ENCODE measurements at places on chromosomes 7 and 10. TPM values are rescaled to one million over a fixed set of nuclear protein-coding genes. Genes with fewer than 3 reads are reported as not detected.

DNA sequence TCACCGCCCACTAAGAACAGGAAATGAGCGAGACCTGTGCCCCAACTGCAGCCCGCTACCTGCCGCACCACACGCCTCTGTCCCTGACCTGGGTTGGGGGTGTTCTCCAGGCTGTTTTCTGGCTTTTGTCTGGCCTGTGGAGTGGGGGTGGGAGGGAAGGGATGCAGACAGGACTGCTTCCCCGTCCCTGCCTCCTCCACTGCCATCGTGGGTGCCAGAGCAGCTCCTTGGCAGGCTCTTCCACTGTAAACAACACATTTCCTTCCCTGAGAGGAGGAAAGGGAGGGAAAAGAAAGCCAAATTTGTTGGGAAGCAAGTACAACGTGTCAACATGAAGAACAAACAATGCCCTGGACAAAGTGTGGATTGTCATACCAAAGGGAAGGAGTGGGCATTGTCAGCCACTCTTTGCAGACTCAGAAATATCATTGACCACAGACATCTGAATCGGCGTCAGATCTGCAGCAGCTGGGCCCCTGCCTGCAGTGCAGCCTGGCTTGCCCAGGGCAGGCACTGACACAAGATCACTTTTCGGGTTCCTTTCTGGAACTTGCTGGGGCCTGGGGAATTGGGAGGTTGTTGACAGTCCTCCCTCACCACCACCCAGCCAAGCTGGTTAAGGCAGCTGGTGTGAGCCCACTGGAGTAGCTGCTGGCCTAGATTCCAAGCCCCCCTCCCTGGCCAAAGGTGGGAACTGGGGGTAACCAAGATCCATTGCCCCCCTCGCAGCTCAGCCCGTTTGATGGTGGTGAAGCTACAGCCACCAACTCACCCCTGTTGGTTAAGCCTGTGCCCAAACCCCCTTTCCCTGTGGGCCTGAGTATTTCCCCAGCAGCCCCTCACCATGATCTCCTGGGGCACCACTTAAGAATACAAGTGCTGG is 22.6 kb upstream of the TRIM8 start:
- no peak overlapping the region for H3K27ac ChIP-seq
- no peak overlapping the region for H3K4me3 ChIP-seq
- H3K27me3 ChIP-seq: no peaks in the 10 kb centered on the region

DNA sequence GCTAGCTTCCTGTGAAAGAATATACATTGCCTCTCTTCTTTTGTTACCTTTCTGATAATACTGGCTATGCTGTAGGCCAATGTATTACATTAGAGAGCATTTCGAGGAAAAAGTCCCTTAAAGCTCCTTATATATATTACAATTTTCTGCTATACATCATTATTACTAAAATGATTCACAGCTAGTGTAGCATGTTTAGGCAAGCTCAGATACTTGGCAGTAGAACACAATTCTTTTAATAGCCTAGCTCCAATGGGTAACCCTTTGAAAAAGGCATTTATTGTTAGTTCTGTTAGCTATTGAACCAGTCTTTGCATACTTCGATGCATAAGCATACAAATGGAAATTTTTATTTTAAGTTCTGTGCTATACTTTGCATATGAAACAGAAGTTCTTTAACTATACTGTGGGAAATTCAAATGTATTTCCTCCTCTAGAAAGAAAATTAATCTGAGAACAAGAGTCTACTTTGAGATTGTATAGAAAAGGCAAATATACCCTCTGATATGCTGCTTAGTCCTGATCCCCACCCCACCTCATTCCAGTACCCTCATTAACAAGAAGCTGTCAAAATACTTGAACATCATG is 55.6 kb upstream of the SKAP2 start:
- H3K27me3 ChIP-seq: no peaks in the 10 kb centered on the region
- H3K4me3 ChIP-seq: no peak overlapping the region
- no peaks in the 10 kb centered on the region for H3K36me3 ChIP-seq
- no peak for DNase-seq
- no peak overlapping the region for H3K27ac ChIP-seq

Gene HPS1
- total RNA-seq: 152 TPM

Gene GPER1
- 1.3 TPM for total RNA-seq

Gene BZW2
- total RNA-seq: 54.0 TPM

- H3K4me3 ChIP-seq: no peak overlapping the region
- H3K27ac ChIP-seq: peak overlapping the region; percentile 34
- no peak for DNase-seq
These were observed 75.6 kb downstream of the CCDC6 start for GRCh38 chr10:59830601-59831259.

DNA sequence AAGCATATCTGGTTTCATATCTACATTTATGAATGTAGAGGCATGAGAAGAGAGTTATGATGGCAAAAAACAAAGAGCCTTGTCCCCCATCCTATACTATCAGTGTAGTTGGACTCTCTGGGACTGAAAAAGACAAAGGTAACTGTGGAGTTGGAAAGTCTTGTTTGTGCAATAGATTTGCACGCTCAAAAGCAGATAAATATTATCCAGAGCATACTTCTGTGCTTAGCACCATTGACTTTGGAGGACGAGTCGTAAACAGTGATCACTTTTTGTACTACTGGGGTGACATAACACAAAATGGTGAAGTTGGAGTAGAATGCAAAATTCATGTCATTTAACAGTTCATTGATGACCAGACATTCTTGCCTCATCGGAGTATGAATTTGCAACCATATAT is 85.2 kb upstream of the EGFR start:
- H3K27me3 ChIP-seq: no peaks in the 10 kb centered on the region
- DNase-seq: no peak
- no peaks in the 10 kb centered on the region for H3K4me1 ChIP-seq
- peak overlapping the region; percentile 72 for H3K27ac ChIP-seq
- H3K36me3 ChIP-seq: no peaks in the 10 kb centered on the region
- H3K4me3 ChIP-seq: peak overlapping the region; percentile 62

Gene TRIM50
- 5.4 TPM for total RNA-seq

DNA sequence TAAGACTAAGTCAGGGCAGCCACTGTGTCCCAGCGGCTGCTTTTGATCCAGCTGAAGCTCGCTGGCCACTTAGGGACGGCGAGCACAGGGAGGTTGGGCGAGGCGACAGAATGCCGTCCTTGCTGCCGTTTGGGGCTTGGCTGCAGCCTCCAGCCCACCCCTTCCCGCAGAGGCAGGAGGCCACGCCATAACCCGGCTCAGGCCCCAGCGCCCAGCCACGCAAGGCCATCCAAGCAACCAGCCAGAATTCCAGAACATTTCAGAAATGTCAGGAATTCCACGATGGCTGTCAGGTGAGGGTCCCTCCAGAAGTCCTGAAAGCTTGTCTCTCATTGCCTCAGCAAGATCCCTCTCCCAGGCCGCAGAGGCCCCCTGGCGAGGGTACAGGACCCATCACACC is 479.1 kb upstream of the FOXK1 start:
- DNase-seq: no peak
- no peaks in the 10 kb centered on the region for H3K36me3 ChIP-seq
- no peak overlapping the region for H3K4me3 ChIP-seq
- no peak overlapping the region for H3K27ac ChIP-seq
